Stimulated activated CD8-positive, alpha-beta memory T cell treated with anti-CD3 and anti-CD28 coated beads, Interleukin-12 subunit alpha, Interleukin-12 subunit beta, amount 100 ng/mL, for 4 hours (primary cell): ENCODE measurements at places on chromosomes 7 and 10.

GRCh38 chr7:71770269-71770907 is 638.4 kb downstream of the GALNT17 start:
- DNase-seq = no peak

DNA sequence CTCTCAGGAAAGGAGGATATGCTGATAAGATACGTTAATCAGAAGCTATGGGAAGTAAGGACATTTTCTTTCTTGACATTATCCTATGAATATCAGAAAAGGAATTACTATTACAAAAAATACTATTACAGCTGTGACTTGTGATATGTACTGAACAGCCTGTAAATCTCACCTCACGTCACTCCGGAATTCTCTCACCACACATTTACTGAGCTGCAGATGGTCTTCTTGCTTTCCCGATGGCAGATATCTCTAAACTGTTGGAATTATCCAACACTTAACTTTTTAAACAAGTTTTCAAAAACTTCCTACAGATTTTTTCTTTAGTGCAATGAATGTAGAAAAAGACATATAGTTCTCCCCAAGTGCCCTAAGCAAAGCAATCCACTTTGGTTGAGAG is 313.4 kb downstream of the GPR37 start:
- no peak for DNase-seq

- no peak for DNase-seq
Observed at GRCh38 chr10:34666008-34666704, 148.9 kb downstream of the PARD3 start.

DNA sequence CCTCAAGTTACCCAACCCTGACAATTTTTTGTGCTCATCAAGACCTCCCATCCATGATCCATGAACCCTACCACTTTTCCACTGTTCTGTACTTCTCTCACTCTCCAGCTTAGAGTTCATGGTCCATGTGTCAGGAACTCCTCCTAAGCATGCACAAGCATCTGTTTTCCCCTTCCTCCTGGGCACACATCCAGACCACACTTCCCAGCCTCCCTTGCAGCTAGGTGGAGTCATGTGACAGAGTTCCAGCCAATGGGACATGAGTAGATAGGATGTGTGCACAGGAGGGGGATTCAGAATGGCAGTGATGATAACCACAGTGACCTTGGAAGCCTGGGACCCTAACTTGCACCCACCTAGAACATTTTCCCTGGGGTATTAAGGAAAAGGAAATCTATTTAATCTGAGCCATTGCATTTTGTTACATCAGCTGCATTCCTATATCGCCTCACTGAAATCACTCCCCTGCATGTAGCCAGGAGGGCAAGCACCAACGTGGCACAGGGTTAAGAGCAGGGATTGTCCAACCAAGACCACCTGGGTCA is 9.6 kb upstream of the FRMPD2 start:
- no peak for DNase-seq

- DNase-seq = no peak
Observed at GRCh38 chr7:2248984-2249694, 7.1 kb downstream of the NUDT1 start.
